ENCODE measurements at places on chromosomes 5 and 9.

- no peak for DNase-seq
These were observed 150.1 kb downstream of the GHR start for GRCh38 chr5:42573386-42573785.

DNA sequence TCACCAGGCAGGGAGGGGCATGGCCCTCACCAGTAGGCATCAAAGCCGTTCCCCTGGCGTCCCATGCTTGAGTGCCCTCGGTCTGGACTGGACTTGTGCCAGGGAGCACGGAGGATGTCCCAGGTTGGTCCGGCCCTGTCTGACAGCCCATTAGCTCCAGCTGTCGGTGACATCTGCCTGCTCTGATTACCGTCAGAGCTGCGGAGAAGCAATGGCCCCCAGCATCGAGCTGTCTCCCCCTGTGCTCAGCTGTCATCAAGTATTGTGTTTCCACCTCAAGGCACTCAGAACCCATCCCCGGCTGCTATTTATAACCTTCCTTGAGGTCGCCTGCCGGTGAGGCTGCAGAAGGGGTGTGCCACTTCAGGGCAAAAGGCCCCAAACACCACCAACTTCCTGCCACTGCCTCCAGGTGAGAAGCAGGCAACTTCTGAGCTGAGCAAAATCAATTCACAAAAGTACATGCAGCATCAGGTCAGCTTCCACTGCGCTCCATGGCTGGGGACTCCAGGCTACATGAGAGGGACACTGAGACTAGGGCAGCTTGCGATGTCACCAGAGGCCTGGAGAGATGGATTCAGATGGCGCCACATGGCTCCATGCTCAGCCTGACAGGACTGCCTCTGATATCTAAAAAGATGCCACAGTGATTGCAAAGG lies 142.7 kb downstream of the C5orf15 start:
- no peak for DNase-seq

- no peak for DNase-seq
These were observed 295.7 kb upstream of the PANK3 start for GRCh38 chr5:168874713-168875380.

DNA sequence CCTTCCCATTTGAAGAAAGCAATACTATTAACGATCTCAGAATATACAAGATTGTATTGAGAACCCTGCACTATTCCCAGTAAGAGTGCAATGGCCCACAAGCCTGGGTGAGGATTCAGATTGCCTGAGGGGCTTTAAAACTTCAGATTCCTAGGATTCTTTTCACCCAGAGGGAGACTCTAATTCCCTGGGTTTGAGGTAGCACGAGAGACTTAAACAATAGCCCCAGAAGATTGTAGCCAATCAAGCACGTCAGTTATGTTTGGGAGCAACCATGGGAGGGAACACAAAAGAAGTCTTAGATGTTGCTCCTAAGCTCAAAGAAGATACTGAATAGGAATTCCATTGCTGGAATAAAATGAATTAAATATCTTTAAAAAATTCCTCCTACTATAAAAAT lies 17.9 kb downstream of the MRPS27 start:
- no peak for DNase-seq

GRCh38 chr5:68024426-68024825 lies 191.1 kb upstream of the PIK3R1 start:
- DNase-seq = no peak

GRCh38 chr5:102867992-102868662 lies 113.0 kb downstream of the PAM start:
- no peak for DNase-seq

DNA sequence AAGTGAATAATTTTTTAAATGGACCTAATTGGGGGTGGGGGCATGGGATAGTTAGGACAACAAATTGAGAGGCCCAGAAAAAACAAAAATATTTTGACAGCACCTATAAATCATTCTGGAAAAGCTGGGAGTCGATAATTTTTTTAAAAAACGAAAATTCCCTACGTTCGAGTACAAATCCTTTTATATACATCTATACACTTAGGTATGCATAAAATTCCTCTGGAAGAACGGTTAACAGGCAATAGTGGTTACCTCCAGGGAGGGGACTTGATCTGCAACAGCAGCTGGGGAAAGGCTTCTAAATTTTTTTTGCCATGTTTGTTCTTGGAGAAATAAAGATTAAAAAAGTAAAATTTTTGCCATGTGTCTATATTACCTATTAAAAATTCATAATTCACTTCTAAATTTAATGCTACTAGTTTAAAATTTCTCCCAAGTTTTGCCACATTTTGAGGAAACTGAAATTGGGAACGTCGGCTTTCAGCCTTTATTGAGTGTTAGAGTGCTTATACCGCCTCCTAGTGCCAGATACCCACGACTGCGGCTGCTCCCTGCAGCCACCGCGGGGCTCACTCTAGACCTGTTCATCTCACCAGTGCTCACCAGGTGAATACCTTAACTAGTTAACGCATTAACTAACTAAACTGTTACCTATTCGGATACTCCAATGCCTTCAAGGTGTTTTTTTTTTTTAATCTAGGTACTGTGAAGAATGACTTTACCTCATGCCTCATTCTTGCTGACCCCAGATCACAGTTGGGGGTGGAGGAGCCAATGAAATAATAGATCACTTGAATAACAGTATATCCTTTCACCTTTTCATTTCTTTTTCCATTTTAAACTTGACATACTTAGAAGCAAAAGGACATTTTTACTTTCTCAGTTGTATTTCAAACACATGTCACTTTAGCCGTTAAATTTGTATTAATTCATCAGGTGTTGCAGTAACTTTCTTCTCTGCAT lies 1.8 kb upstream of the BHMT start:
- peak; percentile 68 for DNase-seq
